ENCODE measurements at places on chromosomes 6 and 20.

DNA sequence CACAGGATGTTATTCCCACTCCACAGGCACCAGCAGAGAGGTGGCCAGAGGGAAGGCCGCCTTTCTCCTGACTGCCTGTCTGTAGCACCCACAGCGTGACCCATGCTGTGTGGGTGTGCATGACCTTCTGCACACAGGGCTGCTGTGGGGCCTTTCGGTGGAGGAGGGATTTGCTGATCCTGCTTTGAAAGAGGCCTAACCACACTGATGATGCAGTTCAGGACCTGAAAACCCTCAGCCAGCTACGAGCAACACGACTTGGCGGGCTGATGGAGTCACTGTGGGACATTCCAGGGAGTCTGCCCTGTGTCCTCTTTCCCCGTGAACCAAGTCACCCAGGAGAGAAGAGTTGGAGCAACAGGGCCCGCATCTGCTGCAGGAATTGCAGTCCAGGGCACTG is 49.1 kb downstream of the SYTL3 start:
- no peak for DNase-seq

DNA sequence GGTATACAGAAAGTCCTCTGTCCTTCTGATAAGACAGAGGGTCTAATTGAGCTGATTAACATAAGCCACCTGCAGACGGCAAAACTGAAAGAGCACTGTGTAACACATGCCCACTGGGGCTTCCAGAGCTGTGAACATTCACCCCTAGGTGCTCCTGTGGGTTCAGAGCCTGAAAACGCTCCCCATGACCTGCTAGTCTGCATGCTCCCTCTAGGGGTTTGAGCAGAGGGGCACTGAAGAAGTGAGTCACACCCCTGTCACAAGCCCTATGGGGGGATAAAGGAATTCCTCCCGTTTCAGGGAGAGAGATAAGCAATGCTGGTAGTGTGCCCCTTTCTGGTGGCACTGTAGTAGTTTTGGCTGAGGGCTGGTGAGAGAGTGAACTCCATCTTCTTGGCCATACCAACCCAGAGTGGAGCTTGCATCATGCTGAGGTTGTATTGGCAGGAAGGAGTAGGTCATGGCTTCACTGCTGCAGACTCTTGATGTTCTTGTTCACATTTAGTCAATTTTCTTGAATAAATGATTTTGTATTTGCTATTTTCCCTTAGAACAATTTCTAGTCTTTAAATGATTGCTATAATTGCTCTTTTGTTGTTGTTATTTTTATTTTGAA is 637.5 kb upstream of the MAN1A1 start:
- no peak for DNase-seq

- DNase-seq: no peak
Measured at GRCh38 chr6:33869826-33870423, 66.1 kb upstream of the MLN start.

- DNase-seq: no peak
Measured at GRCh38 chr6:148790404-148790803, 43.6 kb downstream of the UST start.

GRCh38 chr6:23905133-23905815 is 220.7 kb upstream of the NRSN1 start:
- DNase-seq: no peak

- DNase-seq: no peak
Measured at GRCh38 chr6:156306531-156306930, 470.6 kb upstream of the ARID1B start.

DNA sequence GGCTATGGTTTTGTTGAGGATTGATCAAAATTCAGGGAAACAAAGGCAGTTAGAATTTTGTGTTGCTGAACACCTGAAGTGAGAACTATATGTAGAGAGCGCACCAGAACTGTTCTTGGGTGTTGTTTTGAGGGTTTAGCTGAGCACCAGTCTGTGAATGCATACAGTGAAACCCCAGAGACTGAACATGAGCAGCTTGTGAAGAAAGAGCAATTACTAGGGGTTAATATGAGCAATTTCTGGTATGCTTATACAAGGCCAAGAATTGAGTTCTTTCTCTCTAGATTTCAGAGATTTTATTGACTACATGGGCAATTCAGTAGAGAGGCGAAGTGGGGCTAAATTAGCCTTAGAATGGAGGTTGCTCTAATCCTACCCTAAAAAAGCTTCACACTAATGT is 93.9 kb downstream of the CD2AP start:
- no peak for DNase-seq

- DNase-seq: no peak
Measured at GRCh38 chr6:9365378-9365777, 930.0 kb upstream of the SLC35B3 start.

GRCh38 chr6:2634139-2634964 is 116.4 kb downstream of the MYLK4 start:
- peak; percentile 79 for DNase-seq

- no peak for DNase-seq
Measured at GRCh38 chr20:40771848-40772511, 82.9 kb upstream of the MAFB start.

- no peak for DNase-seq
Measured at GRCh38 chr6:53134601-53135235, 13.9 kb downstream of the GCM1 start.

- DNase-seq: no peak
Measured at GRCh38 chr20:59175861-59176260, 12.2 kb downstream of the ZNF831 start.

DNA sequence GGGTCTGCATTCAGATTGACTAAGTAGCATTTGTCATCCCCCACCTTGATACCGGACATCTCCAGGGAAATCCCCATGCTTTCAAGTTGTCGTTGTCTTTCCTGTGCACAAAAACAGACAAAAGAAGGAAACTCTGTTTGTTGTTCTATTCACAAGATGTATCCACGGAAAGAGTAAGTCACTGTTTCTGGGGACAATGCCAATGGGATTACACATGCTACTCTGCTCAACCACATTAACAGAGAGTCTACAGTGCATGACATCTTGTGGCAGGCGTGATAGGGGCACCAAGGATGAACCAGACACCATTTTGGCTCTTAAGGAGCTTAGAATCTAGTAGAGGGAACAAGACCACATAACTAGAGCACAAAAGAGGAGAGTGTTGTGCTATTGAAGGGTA is 124.4 kb upstream of the NUP153 start:
- no peak for DNase-seq

- no peak for DNase-seq
Measured at GRCh38 chr20:63682384-63683139, 13.9 kb upstream of the TNFRSF6B start.

DNA sequence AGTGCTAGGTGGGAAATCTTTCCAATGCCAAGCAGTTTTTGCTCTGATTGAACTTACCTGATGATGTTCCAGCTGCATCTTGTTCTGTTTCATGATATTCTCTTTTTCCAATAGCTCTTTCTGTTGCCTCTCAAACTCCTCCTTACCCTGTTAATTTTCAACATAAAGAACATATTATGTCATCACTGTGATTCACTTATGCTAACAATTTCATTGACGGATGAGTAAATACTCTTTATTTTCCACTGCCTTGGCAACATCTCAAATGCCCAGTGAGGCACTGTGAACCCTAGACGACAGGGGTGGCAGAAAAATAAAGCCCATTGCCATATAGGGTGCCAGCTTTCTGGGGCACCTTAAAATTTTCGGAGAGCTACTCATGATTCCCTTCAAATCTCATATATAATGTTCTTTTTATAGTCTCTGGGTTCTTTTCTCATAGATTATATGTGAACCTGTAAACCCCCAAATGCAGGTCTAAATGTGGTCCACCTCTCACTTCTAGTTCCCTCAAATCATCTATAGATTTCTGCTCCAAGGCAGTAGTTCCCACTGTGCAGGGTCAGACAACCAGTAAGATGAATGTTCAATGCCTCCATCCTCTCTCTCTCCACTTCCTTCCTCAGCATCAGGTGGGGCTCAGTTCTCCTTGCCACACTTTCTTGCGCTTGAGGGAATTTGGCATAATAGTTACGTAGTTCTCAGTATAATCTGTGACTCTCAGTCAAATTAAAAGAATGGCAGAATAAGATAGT is 44.1 kb downstream of the NEDD9 start:
- DNase-seq: no peak

DNA sequence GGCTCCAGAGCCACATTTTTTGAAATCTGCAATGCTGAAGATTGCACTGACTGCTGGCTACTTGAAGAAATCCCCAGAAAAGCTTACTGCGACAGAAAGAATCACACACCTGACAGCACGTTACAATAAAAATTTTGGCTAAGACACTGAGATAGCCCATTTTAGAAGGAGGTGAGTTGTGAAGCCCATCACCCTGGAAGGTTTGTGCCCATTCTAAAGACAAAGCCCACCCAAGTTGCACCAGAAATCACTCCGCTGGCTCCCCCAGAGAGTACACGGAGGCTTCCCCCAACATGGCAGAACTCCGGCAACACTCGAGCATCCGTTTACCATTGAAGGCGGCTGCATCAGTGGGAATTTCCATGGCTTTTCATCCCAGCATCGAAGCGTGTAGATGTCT is 29.4 kb downstream of the LPA start:
- no peak for DNase-seq

DNA sequence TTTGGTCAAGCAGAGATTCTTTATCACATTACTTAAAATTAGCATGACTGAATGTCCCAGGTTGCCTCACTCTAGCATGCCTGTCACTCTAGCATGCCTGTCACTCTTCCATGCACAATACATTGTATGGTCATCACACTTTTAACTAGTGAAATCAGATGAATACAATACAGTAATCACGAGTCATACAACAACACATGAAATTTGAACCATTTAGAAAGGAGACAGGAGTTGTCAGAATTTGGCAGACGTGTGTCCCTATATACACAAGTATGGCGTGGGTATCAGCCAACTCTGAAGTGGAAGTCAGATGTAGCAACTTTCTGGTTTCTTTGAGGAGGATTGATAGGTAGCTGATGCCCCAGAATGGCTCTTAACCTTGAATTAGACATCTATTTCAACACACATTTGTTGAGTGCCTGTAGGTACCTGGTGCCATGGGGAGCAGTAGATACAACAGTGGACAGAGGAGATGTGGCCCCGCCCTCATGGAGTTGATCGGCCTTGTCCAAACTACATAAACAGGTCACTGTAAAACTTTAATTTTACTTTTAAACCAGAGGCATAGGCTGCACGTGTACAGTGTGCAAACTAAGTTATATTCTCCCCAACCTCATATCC is 116.1 kb upstream of the TIAM2 start:
- no peak for DNase-seq

DNA sequence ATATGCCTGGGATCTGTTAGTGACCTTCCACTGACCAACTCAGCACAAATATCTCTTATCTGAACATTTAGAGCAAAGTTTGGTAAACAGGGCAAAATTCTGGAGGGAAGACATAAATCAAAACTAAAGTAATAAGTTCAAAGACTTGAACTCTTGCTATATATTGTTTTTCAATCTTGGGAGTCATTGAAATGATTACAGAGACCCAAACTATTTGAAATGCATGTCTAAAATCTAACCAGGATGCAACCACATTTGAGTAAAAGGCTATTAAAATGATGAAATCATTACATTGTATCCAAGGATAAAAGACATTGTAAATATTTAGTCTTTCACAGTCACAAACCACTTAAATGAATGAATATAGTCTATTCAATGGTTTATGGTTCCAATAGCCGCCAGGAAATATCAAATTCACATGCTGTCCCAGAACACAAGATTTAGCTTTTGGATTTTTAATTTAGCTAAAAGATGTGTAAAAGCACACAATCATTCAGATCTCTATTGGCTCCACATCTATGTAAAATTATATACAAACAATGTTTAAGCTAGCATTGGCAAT is 256.6 kb upstream of the EPHA7 start:
- no peak for DNase-seq

GRCh38 chr6:105757512-105758200 is 328.5 kb upstream of the PRDM1 start:
- DNase-seq: no peak

- no peak for DNase-seq
Measured at GRCh38 chr20:13571662-13572061, 67.1 kb downstream of the TASP1 start.

GRCh38 chr6:30664994-30665767 is 7.6 kb downstream of the DHX16 start:
- DNase-seq: no peak

GRCh38 chr20:31667315-31668285 is 29.9 kb downstream of the COX4I2 start:
- DNase-seq: peak; percentile 30

GRCh38 chr6:157552081-157552747 is 171.2 kb downstream of the ZDHHC14 start:
- DNase-seq: no peak

GRCh38 chr6:25186919-25187318 is 92.3 kb upstream of the CARMIL1 start:
- DNase-seq: no peak

DNA sequence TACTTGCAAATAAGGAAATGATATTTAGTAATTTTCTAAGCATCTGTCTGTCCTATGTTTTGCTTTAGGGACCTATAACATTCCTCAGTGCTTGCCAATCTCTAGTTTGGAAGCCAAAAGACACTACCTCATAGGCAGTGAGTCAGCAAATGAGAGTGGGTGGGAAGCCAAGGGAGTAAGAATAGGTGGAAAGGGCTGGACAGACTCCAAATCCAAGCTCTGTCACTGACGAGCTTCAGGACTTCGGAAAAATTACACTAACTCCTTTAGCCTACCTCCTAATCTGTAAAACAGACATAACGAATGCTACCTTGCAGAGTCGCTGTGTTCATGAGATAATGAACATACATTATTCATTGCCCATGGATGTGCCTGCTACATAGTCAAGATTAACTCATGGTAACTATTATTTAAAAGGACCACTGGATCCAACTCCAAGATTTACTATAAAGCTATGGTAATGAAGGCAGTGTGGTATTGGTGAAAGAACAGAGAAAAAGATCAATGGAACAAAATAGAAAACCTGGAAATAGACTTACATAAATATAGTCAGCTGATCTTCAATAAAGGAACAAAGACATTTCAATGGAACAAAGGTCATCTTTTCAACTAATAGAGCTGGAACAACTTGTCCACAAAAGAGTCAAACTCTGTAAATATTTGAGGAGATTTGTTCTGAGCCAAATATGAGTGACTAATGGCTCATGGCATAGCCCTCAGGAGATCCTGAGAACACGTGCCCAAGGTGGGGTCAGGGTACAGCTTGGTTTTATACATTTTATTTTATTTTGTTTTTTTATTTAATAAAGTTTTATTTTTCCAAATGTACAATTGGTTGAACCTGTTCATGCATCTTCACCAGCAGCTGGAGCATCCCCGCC is 64.1 kb downstream of the FAM50B start:
- no peak for DNase-seq
